ENCODE measurements at places on chromosomes 5 and 9.

DNA sequence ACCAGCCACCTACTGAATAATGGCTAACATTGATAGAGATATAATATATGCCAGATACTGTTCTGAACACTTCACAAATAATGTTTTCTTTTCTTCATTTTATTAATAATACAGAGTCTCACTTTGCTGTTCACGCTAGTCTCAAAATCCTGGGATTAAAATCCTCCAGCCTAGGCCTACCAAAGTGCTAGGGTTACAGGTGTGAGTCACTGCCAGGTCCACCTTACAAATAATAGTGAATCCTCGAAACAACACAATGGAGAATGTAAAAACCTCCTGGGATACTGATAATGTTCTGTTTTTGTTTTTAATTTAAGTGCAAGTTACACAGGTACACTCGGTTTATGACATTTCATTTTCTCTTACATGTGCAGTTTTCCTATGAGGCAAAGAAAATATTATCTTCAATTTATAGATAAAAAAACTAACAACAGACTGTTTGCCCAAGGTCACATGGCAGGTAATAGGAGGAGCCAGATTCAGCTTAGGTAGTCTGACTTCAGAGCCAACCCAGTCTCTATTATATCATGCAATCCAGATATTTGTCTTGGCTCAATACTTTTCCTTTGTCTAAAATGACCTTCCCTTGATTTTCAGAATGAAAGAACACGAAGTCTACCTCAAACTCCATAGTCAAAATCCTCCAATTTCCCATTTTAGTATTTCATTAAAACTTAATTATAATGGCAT is 7.8 kb downstream of the ZFR start:
- no peak for DNase-seq

GRCh38 chr9:110188101-110188500 is 19.9 kb downstream of the C9orf152 start:
- DNase-seq: no peak

DNA sequence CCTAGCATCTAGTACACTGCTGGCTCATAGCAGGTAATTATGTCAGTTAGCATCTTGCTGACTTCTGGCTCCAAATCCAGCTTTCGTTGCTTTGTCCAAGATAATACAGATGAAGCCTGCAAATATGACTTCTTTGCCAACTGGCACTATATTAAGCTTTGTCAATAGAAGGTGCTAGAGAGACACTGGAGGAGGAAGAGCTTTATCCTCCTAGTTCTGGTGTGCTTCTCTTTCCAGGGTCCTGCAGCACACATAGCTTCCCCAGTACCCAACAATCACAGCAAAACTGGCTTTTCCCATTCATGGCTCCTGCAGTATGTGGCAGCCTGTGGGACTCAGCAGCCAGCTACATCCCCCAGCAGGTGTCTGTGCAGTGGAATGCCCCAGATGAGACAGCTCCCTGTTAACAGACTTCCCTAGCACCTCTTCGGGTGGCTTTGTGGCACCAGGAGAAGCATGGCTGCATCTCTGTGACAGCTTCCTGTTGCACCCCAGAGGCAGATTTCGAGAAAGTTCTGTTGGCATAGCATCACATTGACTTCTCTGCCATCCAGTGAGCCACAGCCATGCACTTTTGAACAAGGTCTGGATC is 147.8 kb downstream of the OXCT1 start:
- DNase-seq: no peak

DNA sequence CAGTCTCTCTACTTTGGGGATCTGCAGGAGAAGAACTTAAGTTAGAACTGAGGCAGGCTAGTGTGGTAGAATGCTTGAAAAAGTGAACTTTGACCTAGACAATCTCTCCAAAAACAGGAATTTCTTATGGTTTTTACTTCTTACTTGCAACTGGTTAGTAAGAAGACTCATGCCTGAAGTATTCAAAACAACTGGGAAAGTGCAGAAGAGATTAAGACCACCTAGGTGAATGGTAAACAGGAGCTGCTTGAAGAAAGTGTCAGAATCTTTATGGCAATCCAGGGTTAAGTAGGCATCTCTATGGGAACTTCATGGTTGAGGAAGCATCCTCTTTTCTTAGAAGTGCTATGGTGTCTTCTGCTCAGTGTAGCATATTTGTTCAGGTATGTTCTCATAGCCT is 428.6 kb upstream of the TLE4 start:
- DNase-seq: no peak

- peak; percentile 83 for DNase-seq
Measured at GRCh38 chr9:36036780-36037548, at the start of gene RECK. TSS of gene RECK (plus strand) at chr9:36036913. CDS start at chr9:36036999, 86 bp downstream.

GRCh38 chr5:55429613-55430253 is 105.0 kb downstream of the PLPP1 start:
- no peak for DNase-seq

DNA sequence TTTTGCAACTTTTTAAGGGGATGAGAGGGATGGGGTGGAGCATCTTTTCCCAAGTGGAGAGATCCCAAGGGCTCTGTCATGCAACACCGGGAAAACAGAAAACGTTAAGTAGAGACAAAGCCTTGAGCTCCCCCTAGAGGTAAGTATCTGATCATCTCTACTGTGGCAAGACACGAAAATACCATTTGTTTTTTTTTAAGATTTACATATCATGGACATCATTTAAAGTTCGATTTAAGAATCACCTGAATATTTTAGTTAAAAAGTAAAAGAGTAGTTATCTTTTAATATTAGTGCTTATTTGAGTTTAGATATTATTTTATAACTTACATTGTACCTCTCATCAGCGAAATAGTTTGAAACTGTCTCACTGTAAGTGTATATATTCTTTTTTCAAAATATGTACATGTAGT is 200.4 kb downstream of the LRRC70 start:
- DNase-seq: peak; percentile 78

DNA sequence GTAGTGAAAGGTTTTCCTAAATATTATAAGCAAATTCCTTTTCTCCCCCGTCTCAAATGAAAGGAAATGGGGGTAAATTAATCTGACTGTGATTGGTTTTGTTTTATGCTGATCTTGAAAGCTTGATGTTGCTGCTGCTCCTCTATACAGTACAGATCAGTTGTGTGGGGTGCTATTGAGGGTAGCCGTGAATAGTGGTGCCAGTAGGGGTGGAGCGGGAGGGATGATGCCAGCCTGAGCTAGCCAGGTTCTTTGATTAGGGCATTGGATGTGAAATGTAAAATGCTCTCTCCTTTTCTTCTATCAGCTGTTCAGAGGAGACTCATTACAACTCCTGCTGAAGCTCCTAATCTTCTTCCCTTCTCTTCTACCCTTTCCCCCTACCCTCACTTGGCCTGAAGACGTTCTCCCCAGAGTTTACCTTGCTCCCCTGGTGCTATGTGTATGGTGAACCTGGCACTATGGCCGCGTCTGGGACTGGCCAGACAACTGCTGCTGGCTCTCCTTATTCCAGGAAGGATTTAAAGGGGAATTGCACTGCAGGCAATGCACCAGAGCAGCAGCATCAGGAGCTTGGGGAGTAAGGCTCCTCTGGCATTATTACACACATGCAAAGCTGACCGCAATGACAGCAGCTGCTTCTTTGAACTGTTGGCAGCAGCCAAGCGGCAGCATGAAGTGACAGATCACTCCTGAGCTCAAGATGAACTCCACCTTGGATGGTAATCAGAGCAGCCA is 566 bp downstream of the GPR21 start:
- no peak for DNase-seq

DNA sequence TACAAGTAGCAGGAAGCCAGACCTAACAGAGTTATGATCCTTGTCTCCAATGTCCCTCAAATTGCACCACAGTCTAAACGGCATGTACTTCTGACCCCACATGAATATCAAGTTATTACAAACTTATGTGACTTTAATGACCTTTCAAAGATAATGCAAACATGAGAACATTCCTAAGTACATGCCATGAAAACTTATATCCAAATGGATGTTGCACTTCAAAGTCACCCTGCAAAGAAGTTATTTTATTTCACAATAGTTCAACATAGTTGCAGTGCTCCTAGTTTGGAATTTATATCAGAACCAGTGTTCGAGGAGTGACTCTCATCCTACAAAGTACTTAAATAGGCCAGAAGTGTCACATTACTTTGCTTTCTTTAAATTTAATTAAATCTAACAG is 41.2 kb upstream of the ITGA1 start:
- no peak for DNase-seq

DNA sequence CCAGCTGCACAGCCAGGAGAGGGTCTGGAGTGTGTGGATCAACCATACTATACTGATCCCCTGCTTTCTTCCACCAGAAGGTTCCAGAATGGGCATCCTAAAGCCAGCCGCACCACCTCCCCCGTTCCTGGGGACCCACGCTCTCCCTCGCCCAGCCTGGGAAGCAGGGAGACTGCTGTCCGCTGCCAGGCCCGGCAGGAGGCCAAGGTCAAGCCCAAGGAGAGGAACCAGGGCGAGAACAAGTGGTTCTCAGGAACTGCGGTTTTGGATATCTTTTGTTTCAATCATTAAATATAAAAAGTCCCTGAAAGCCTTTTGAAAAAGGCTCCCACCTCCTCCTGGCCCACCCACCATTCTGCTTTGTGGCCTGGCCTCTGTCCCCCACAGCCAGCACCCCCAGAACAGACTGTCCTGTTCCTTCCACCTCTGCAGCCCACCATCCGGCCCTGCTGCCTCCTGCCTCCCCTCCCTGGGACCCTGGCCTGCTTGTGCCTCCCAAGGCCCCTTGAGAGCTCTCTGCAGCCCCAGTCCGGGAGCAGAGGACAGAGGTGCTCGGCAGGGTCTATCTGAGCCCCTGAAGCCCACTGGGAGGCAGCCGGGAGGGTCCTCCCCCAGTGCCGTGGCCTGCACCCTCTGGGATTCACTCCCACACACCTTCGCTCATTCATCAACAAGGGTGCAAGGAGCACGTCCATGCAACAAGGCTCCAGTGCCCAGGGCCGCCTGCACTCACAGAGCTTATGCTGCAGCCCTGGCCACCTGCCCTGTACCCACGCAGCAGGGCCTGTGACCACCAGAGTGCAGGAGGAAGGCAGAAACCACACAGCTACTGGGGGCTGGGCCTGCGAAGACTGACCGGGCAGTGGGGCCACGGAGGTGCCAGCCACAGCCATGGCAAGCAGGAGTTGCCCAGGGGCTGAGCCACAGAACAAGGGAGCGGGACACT is 614 bp upstream of the LCN6 start:
- DNase-seq: no peak

- no peak for DNase-seq
Measured at GRCh38 chr5:39208471-39208870, 10.9 kb downstream of the FYB1 start.

GRCh38 chr5:45779874-45780671 is 83.9 kb upstream of the HCN1 start:
- DNase-seq: no peak

- DNase-seq: no peak
Measured at GRCh38 chr5:65190328-65191053, 291.2 kb downstream of the ADAMTS6 start.

GRCh38 chr5:76710991-76711390 is 4.9 kb upstream of the F2R start:
- no peak for DNase-seq

GRCh38 chr5:114839360-114839759 is 330.3 kb downstream of the TRIM36 start:
- DNase-seq: no peak

DNA sequence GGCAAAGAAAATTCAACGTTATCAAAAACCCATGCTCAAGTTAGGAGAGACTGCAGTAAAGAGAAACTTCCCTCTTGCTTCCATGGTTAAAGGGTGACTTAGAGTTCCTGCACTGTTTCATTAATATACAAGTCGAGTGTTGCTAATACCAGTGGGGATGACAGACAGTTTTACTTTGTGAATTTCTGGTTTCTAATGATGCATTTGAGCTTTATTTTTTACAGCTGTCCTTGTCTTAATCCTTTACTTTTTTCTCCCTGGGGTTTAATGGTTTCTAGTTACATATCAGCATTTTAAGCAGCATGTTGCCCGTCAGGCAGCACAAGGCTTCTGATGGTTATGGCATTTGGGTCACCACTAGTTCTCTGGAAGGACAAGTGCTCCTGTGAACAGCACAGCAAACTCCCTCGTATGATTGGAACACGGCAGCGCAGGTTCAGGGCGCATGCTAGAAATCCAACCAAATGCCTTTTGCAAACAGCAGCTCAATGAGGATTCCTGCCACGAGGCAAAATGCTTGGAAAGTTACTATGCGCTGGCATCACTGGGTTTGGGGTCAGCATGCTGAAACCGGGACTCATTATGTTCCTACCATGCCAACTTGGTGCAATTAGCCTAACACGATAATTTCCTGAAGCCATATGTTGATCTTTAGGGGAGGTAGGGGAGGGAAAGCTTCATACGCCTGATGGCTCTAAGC is 463.8 kb downstream of the BNC2 start:
- DNase-seq: peak; percentile 35

- no peak for DNase-seq
Measured at GRCh38 chr9:126413391-126414068, 86.9 kb downstream of the MVB12B start.

- DNase-seq: peak; percentile 64
Measured at GRCh38 chr5:58871648-58872242, 288.9 kb downstream of the RAB3C start.

- no peak for DNase-seq
Measured at GRCh38 chr9:129900263-129901027, 65.2 kb downstream of the USP20 start.

- DNase-seq: peak; percentile 80
Measured at GRCh38 chr9:130461218-130461630, 16.5 kb downstream of the ASS1 start.

GRCh38 chr5:978054-978453 is 30.5 kb upstream of the NKD2 start:
- DNase-seq: no peak
